ENCODE measurements at places on chromosomes 3 and 15. TPM values are rescaled to one million over a fixed set of nuclear protein-coding genes. Genes with fewer than 3 reads are reported as not detected.

Gene SMAD6
- 26.9 TPM for total RNA-seq

Gene SYNM
- total RNA-seq: 37.2 TPM

Gene GOLGA8G
- total RNA-seq: not detected

Gene SLC6A1
- not detected for total RNA-seq

Gene WDR82
- total RNA-seq: 48.4 TPM

Gene CFAP44
- 1.1 TPM for total RNA-seq

Gene MESP1
- total RNA-seq: 1.7 TPM

Gene TRPM1
- total RNA-seq: not detected

Gene SERPINI2
- total RNA-seq: not detected

Gene CHRD
- total RNA-seq: not detected

Gene GPR62
- total RNA-seq: not detected

Gene SLC12A1
- total RNA-seq: not detected

Gene TGM5
- total RNA-seq: not detected

Gene PAQR9
- total RNA-seq: 2.2 TPM

Gene TM6SF1
- total RNA-seq: not detected

Gene ADAM10
- 84.6 TPM for total RNA-seq

Gene SEMA7A
- 1.7 TPM for total RNA-seq

Gene ITIH4
- 0.63 TPM for total RNA-seq

Gene HES1
- total RNA-seq: 10.2 TPM

Gene GUCA1C
- not detected for total RNA-seq

Gene CCR8
- not detected for total RNA-seq

Gene INSYN1
- total RNA-seq: 1.3 TPM

Gene SOX14
- not detected for total RNA-seq

Gene GPR176
- total RNA-seq: 11.4 TPM

All from A549 treated with Mapracorat at 1 μM for 4 hours (cell line).